ENCODE measurements at places on chromosomes 5 and 9.

GRCh38 chr9:21326526-21327139 lies 8.6 kb downstream of the KLHL9 start:
- no peak for DNase-seq

DNA sequence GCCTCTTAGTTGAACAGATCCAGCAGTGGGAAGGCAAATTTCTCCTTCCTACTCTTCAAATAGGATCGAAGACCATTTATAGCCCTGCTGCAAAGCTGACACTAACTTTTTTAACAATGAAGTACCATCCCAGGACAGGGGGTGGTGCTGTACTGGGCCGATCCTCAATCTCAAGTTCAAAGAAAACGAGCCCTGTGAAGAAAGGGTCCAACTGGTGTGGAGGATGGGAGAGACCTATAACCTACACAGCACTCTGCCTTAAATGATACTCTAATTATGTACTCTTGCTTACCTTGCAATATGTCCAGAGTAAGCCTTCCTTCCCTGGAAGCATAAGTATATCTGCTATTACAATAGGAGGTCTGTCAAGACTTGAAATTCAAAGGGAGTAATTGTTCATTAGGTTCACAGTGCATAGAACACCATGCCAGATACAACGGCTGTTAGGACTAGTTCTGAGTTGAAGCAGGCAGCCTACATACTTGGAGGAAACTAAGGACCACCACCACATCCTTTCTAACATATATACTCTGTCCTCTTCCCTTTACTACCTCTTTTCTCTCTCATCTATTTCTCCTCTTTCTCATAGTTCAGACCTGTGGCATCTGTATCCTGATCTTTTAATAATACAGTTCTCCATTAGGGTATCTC lies 6.2 kb downstream of the ETF1 start:
- peak; percentile 14 for DNase-seq

DNA sequence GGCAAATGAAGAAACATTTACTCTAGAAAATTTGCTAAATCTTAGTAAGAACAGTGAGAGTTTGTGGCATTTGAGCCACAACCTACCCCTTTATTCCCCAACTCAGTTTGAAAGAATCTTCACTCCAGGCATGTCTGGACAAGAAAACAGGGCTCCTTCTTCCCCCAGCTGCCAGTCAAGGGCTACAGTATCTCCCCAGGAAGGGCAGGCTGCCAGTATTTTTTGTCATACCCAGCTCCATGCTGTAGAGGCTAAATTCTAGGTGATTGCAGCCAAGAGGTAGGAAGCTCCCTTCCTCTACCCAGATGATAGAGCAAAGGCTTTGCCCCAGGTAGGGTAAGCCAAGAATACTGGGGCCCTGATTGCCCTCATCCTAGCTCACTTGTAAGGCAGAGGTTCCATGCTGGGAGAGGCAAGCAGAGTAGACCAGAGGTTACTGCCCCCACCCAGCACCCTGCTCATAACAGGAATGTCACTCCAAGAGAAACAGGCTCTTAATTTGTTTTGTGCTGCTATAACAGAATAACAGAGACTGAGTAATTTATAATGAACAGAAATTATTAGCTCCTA lies 20.0 kb upstream of the GRPEL2 start:
- no peak for DNase-seq

- no peak for DNase-seq
These were observed 75.8 kb downstream of the NUDT12 start for GRCh38 chr5:103486739-103487138.

GRCh38 chr9:87464110-87464991 lies 33.3 kb upstream of the DAPK1 start:
- peak; percentile 16 for DNase-seq

- DNase-seq: peak; percentile 35
These were observed 102.7 kb downstream of the EHMT1 start for GRCh38 chr9:137721479-137721878.

- no peak for DNase-seq
These were observed 12.2 kb downstream of the LCN12 start for GRCh38 chr9:136964171-136964689.

DNA sequence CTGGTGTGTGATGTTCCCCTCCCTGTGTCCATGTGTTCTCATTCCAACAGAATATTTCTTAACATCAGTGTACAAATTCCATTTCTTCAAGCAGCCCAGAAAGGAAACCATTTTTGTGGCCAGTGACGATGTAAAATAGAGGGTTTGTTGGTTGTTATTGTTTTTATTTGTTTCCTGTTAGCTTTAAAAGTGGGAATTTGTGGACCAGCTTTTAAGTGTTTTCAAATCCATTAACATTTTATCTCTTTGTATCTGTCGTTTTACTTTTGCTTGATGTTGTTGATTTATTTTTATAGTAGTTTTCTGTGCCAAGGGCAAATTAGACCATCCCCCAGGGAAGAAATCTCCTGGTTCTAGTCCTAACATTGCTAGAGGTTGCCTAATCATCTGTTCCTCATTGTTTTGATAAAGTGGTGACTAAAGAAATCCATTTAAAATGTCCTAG lies 100.0 kb downstream of the GDNF start:
- no peak for DNase-seq

DNA sequence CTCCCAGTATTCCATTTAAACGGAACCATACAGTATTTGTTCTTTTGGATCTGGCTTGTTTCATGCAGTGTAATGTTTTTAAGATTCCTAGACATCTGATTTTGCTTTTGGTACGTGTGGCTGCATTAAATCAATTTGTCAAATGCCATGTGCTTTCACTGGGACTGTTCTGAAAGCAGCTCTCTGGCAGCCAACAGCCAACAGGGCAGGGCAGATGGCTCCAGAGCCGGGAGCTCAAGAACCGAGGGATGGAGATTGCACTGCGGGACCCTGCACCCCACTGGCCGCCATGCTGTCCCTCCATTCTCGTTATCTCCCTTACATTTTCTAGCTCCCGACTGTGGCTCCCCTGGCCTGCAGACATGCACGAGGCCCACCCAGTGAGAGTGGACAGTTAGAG lies 33.4 kb upstream of the AIF1L start:
- no peak for DNase-seq

GRCh38 chr5:137752905-137753690 lies 1.1 kb downstream of the HNRNPA0 start:
- no peak for DNase-seq

GRCh38 chr9:85079349-85079748 lies 409.8 kb downstream of the NTRK2 start:
- DNase-seq: no peak

- no peak for DNase-seq
These were observed 20.5 kb upstream of the CCL28 start for GRCh38 chr5:43432486-43433375.

- no peak for DNase-seq
These were observed 4.0 kb downstream of the BNIP1 start for GRCh38 chr5:173148354-173148753.

GRCh38 chr9:76200745-76201144 lies 193.5 kb downstream of the RFK start:
- no peak for DNase-seq

- DNase-seq: no peak
These were observed 338.8 kb downstream of the NNT start for GRCh38 chr5:43941806-43942205.

DNA sequence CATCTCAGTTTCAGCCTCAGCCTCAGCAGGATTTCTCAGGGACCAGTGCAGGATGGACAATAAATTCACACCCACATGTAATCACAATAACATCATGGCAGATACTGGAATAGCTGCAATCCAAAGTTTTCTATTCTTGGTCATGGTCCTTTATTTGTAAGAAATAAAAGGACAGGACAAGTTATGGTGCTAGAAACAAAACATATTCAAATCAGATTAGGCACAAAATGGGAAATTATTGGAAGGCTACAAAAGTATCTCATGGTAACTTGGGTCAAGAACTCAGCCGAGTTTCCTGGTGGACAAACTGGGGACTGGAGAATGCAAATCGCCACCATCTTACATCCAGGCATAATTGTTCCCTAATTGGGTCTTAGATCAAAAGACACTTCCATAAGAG lies 1768.2 kb upstream of the WWC1 start:
- no peak for DNase-seq

DNA sequence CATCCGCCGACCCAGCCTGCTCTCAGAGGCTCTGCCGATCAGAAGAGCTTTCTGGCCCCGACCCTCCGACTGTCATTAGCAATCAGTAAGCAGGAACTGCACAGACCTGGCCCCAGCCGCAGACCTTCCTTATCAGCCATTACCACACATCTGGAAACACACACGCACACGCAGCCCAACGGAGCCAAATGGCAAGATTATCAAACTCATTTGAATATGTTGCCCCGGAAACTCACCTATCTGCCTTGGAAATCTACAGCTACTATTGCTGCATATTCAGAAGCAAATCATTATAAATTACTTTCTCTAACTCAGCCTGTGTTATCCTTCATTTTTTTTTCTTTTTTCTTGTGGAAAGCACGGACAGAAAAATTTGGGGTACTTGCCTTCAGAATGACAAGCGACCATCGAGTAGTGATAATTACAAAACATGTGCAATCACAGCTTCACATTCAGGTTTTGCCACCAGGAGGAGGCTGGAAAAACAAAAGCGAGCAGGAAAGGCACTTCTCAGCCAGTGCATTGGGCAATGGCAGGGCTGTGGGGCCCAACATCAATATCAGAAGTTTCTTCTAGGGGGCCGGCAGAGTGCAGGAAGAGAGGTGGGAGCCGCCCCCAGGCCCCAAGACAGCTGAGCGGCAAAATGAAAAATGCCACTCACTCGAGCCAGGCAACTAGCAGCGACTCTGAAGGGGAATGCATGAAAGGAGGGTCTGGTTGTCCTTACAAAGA lies 122.3 kb downstream of the VAV2 start:
- DNase-seq: peak; percentile 3

GRCh38 chr5:171593976-171594375 lies 174.5 kb downstream of the FGF18 start:
- DNase-seq: no peak

- no peak for DNase-seq
These were observed 157.2 kb upstream of the PHYKPL start for GRCh38 chr5:178389796-178390195.

DNA sequence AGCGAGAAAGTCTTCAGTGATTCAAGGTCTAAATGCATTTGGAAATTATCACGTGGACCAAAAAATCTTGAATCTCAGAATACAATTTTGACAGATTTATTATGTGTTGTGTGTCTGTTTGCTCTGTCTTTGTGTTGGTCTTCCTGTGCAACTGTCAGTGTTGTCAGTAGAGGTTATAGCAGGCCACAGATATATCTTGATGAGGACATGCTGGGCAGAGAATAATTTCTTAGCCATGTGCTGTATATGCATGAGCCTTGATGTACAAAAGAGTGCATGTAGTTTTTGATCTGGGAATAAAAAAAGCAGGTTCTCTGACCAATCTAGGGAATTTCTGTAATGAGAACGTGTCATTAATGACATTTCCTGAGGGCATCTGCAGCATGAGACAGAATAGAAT lies 57.6 kb downstream of the ZSWIM6 start:
- DNase-seq: no peak

DNA sequence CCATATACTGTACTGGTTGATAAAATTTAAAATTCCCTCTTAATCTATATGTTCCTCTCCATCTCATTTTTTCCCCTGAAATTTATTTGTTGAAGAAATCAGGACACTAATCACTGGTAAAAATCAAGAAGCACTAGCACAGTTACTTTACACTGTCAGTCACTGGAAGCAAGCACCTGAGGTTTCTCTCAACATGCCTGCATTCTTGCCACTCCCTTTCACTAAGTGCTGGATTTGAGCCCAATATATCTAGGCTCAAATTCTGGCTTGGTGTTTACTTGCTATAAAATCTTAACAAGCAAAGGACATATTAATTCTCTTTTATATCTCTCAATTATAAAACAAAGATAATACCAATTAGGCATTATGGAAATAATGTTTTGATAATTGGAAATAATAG lies 58.6 kb downstream of the DIAPH1 start:
- no peak for DNase-seq

DNA sequence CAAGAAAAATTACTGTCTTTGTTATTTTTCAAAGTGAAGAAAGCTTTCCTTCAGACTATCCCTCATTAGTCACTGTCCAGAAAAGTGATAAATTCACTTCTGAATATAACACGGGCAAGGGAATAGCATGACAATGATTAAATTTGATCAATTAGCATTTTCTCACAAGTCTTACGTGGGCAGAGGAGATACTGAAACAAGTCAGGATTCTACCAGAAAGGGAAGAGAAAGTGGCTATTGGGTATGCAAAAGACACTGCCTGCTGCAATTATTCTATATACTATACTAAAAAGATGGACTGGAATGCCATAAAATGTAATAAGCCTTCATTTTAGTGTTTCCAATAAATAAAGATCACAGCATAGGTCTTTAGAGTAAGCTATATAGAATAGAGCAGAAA lies 7.4 kb downstream of the COX7C start:
- DNase-seq: no peak

DNA sequence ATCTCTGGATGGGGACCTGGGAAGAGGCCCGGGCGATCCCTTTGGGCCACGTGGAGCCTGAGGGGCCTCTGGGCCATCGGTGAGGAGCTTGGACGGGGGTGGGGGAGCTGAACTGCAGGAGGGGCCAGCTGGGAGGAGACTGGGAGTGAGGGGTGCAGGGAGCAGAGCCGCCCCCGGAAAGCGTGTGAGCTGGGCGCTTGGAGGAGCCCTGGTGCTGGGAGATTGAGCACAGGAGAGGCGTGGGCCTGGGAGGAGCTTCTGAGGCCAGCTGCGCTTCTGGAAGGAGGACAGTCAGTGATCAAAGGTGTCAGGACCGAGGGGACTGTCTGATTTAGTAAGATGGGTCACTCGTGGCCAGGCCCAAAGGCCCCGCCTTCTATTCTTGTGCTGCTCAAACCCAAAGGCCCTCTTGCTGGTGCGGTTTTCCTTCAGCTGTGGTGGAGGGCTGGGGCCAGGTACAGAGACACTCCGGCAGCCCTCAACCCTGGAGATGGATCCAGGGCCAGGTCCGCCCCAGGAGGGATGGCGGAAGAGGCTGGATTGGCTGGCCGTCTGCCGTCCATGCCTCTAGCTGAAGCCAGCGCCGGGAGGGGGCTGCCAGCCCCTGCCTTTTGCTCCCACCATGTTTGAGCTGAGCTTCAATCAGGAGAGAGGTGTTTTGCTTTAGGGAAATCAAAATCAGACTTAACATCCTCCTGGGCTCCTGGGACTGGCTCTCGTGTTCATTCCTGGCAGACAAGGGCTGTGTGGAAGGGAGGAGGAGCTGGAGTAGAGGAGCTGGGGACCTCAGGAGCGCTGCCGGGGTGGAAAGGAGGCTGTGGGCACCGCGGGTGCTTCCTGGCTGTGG lies 21.6 kb downstream of the NCS1 start:
- no peak for DNase-seq

- DNase-seq: no peak
These were observed 541.0 kb downstream of the DTWD2 start for GRCh38 chr5:118447350-118447749.

DNA sequence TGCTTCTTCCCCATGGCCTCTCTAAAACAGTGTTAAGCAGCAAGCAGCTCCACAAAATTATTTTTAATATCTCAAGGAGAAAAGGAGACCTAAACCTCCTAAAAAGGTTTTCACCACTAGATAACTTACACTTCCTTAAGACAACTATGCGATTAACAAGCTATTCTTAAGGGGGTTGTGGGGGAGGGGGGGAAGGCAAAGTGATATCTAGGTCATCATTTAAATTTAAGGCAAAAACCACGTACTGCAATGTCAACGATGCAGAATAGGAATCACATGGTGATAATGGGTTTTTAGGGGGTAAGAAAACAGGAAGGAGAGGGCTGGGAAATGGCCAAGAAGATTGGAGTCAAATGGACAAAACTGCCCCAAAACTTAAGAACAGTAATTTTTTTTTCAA lies 32.6 kb downstream of the CSNK1A1 start:
- no peak for DNase-seq

Measured in stimulated activated CD4-positive, alpha-beta T cell treated with anti-CD3 and anti-CD28 coated beads, Interleukin-12 subunit alpha, Interleukin-12 subunit beta, amount 100 ng/mL, for 48 hours (primary cell).